Central memory CD4-positive, alpha-beta T cell (primary cell): ENCODE measurements at places on chromosomes 12 and 14.

DNA sequence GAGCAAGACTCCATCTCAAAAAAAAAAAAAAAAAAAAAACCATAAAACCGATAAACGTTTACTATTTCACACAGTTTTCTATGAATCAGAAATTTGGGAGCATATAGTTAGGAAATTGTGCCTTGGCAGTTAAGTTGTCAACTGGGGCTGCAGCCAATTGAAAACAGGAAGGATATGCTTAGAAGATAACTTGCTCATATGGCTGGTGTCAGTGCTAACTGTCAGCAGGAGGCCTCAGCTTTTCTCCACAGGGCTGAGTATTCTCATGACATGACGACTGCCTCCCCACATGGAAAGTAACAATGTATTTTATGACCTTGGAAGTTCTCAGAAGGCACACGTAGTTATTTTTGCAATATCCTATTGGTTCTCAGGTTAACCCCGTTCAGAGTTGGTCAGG, 29.6 kb upstream of the OR5AU1 start:
- DNase-seq, result no peak

DNA sequence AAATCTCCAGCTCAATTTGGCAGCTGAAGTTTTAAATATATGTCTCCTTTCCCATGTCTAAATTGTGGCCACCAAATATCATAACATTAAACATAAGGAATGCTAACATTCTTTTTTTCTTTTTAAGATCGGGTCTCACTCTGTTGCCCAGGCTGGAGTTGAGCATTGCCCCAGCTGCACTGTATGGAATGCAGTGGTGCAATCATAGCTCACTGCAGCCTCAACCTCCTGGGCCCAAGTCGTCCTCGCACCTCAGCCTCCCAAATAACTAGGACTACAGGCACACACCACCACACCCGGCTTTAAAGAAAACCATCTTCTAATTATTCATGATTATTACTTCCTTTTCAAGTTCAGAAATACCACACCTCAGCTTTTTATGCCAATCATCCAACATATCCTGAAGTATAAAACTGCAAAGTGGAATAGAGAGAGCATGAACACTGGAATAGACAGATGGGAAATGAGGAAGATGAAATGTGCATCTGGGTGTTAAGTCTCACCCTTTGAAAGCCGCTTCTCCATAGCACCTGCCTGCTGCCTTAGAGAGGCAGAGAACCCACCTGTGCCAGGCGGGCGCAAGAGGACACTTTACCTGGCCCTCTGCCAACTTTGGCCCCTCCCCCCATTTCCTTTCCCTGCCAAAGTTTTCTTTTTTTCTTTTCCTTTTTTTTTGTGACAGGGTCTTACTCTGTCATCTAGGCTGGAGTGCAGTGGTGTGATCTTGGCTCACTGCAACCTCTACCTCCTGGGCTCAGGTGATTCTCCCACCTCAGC, 2.8 kb upstream of the EML1 start:
- no peak for DNase-seq

GRCh38 chr14:97058074-97058467, 260.9 kb downstream of the VRK1 start:
- no peak for DNase-seq

DNA sequence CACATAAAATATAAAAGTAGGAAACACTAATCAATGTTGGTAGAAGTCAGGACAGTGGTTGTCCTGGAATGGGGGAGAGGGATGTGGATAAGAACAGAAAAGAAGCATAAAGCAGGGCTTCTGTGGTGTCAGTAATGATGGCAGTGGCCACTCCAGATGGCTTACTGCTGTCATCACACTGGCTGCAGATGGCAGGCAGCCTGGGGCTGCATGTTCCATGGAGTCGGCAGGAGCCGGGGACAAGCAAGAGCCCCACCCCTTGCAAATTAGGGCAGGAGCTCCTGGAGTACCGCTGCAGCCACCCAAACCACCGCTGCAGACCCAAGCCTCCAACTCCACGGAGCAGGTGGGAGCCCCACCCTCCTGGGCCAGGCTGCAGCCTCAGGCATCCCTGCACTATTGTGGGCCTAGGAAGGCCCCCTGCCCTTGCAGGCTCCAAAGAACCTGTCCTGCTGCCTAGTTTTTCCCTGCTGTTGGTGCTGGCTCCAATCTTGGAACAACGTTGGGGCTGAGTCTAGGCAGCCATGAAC, 28.8 kb upstream of the SLC5A8 start:
- no peak for DNase-seq

- DNase-seq, result no peak
These were observed 9.0 kb downstream of the PCNX1 start for GRCh38 chr14:70916300-70916699.

DNA sequence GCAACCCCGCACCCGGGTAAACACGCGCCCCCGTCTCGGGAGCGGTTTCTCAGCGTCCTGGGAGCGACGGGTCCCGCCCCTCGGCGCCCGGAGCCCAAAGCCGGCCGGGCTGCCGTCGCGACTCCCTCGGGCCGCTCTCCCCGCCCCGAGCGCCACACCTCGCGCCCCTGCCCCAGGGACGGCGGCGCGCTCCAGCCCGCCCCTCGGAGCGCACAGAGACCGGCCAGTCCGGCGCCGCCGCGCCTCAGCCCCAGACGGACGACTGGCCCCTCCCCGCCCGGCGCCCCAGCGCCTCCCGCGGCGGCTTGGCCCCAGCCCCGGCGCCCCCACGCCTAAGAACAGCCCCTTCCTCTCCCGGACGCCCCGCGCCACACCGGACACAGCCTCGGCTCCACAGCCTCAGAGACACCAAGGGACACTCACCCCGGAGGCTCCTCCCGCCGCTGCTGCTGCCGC, 411 bp downstream of the BTBD7 start:
- no peak for DNase-seq

DNA sequence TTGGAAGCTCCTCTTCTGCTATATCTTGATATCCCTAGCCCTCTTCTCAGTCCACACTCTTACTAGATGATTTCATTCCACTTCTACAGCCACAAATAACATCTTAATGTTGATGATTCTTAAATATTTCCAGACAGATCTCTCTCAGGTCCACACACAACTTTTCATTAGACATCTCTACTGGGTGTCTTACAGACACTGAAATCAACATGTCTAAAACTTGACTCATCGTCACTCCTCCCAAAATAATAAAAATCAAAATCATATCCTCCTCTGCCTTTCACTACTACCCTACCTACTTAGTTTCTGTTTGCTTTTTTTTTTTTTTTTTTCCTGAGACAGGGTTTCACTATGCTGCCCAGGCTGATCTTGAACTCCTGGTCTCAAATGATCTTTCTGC, 11.9 kb downstream of the PRDM4 start:
- no peak for DNase-seq

- DNase-seq, result no peak
These were observed 1.9 kb upstream of the PRMT8 start for GRCh38 chr12:3489057-3489456.

- no peak for DNase-seq
These were observed 386.7 kb upstream of the CCDC196 start for GRCh38 chr14:66099451-66099850.

GRCh38 chr12:82596483-82596882, 90.2 kb upstream of the TMTC2 start:
- DNase-seq, result no peak

DNA sequence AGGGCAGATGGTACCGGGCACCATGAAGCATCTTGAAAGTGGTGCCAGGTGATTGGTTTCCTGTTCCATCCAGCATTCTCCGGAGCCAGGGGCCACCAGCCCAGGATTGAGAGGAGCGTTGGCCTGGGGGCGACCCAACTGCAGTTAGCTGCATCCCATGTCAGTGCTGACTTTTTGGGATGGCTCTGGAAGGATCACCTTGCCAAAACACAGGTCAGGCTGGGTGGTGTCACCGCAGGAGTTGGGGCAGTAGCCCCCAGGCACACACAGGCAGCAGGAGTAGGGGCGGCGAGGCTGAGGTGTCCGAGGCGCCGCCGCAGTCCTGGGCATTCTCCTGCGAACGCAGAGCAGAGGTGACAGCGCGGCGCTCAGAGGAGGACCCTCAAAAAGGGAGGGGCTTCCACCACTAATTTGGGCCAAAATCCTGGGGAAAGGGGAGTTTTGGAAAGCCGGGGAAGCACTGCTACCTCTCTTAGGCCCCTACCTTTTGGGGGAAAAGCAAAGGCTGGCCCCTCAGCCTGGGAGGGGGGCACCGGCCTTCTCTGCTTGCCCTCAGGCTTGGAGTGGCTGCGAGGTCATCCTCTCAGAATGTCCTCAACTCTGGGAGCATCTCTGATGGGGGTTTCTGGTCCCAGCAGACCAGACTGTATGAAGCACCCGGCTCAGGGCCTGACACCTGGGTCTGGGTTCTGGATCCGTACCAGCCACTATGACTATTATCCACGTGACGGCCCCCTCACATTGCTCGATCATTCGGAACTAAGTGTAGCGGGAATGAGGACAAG, 26.7 kb upstream of the LRTM2 start:
- DNase-seq, result no peak

- DNase-seq, result no peak
These were observed 46.0 kb upstream of the EVL start for GRCh38 chr14:100019156-100019744.

- DNase-seq, result no peak
These were observed 43.5 kb downstream of the CKAP4 start for GRCh38 chr12:106204312-106204711.
